ENCODE measurements at places on chromosomes 1 and 21.

- DNase-seq: no peak
Observed at GRCh38 chr1:1066403-1067283, 7.5 kb downstream of the RNF223 start.

- DNase-seq: no peak
Observed at GRCh38 chr1:182003953-182004586, 57.4 kb downstream of the ZNF648 start.

GRCh38 chr1:84687714-84688462 lies 2.4 kb downstream of the SSX2IP start:
- DNase-seq: peak; percentile 86

DNA sequence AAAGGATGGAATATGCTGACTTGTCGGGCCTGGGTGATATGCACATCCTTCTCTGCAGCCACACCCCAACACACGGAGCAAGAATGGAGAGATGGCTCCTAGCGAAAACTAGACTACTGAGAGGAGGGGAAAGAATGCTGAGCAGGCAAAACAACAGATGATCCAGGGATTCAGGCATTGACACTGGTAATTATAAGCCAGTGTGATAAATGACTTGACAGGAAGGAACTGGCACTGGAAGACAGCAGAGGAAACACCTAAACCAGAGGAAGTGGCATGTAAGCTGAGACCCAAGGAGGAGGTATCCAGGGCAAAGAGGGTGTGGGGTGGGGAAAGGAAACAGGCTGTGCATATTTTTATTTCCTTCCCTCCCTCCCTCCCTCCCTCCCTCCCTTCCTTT lies 31.7 kb upstream of the KHDRBS1 start:
- DNase-seq: no peak

DNA sequence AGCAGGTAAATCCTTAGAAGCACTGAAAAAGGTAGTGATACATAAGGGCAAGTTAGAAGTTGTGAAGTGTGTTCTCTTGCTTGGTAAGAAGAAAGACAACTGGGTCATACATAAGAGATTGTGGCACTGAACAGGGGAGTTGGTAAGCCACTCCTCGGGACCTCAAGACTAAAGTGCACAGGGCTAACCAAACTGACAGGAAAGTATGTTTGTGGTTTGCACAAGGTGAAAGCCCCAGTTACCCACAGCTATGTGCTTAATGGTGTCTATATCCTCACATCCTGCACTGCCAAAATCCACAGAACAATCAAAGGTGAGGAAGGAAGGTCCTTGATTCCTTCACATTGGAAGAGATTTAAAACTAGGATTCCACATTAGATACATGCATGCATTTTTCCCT lies 276.5 kb downstream of the DNM3 start:
- DNase-seq: no peak

- peak; percentile 27 for DNase-seq
Observed at GRCh38 chr1:11320153-11320936, 47.3 kb downstream of the UBIAD1 start.

- DNase-seq: no peak
Observed at GRCh38 chr1:11940260-11940921, 5.9 kb downstream of the PLOD1 start.

- DNase-seq: peak; percentile 42
Observed at GRCh38 chr21:32515874-32516273, 69.4 kb downstream of the TCP10L start.

GRCh38 chr1:237093691-237094090 lies 51.7 kb downstream of the RYR2 start:
- no peak for DNase-seq

GRCh38 chr1:200963076-200963475 lies 60.4 kb downstream of the KIF21B start:
- DNase-seq: no peak

DNA sequence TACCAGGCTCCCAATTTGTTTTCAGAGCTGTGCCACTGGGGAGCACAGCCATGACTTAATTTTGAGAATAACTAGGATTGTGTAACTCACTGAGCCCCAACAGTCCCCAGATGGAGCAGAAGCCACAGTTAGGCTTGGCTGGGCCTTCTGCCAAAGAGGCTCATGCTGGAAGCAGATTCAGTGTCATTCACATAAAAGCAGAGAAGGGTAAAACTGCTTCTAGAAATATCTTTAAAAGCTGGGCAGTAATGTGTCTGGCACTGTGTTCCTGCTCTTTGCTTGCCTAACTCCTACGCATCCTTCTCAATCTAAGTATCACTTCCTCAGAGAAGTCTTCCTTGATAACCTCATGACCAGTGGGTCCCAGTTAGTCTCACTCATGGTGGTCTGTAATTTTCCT lies 20.3 kb downstream of the STK40 start:
- DNase-seq: no peak

- no peak for DNase-seq
Observed at GRCh38 chr1:28909198-28909597, 5.2 kb upstream of the EPB41 start.

- no peak for DNase-seq
Observed at GRCh38 chr1:78387871-78388270, 102.9 kb upstream of the PTGFR start.

GRCh38 chr1:220550811-220551399 lies 23.0 kb downstream of the MARK1 start:
- DNase-seq: no peak

GRCh38 chr1:193265716-193266115 lies 79.3 kb upstream of the B3GALT2 start:
- DNase-seq: no peak

GRCh38 chr1:19337289-19337688 lies 25.2 kb downstream of the SLC66A1 start:
- DNase-seq: no peak

DNA sequence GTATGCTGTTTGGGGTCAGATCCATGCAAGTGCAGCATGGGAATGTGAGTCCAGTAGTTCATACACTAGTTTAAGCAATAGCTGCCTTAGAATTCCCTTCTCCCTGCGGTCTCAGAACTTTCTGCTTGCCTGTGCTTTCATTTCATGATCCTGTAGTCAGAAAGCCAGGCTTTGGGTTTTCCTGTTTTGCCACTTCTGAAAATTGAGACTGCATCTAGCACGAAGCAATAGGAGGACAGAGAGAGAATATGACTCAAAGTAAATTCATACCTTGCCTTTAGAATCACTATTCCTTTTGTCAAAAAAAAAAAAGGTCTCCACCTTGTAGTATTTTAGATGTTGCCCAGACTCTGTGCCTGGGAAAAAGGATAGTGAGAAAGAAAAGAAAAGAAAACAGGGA lies 161.2 kb upstream of the SNX7 start:
- DNase-seq: no peak

DNA sequence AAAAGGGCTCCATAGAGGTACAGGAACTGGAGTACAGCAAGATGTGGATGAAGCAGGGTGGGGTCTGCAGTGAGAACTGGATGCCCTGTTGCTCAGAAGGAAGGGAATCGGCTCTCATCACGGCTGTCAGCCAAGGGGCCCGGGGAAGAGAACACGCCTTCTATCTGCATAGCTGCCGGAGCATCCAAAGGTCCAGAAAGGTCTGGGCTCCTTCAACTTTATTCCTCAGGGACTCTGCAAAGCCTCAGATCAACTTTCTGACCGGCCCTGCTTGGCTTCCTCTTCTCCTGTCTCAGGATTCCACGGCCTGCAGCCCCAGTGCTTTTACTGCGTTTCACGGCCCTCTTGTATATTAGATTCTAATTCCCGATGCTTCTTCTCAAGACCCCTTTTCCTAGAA lies 34.8 kb downstream of the KRTAP19-8 start:
- DNase-seq: no peak

- DNase-seq: no peak
Observed at GRCh38 chr1:178004926-178005391, 35.1 kb upstream of the SEC16B start.

All from OCI-M1 (cell line).